ENCODE measurements at places on chromosomes 2 and 18. TPM values are rescaled to one million over a fixed set of nuclear protein-coding genes. Genes with fewer than 3 reads are reported as not detected.

DNA sequence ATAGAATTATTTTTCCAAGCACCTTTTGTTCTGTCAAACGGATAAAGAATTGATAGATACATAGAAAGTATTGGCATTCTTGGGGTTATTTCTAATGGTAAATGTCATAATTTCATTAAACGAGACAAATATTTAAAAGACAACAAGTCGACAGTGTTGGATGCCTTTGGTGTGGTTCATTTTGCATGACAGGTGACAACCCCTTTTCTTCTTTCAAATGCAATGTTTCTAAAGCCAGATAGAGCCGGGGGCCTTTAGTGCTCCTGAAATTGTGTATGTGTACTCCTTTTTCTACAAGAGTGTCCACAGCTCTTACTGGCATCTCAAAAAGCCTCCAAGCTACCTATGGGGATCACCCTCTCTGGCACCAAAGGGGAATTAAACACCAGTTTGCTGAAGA, 350.8 kb upstream of the ID2 start:
- no peak for DNase-seq

DNA sequence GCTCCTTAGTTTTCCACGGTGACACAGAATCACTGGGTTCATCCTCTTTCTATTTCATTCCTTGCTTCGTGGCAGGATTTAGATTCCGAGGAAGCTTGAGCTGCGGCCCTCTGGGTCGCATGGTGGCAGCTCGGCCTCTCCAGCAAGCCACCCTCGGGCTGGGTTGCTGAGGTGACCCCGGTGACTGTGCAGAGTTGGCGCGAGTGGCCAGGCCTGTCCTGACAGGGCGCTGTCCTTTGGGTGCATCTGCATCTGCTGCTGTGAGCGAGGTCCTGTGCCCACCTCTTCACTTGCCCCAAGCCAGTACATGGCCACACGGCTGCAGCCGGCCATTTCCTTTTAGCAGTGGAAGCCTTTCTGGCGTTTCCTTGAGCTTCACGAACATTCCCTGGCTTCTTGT, 21.8 kb downstream of the PRELID3A start:
- no peak for DNase-seq

DNA sequence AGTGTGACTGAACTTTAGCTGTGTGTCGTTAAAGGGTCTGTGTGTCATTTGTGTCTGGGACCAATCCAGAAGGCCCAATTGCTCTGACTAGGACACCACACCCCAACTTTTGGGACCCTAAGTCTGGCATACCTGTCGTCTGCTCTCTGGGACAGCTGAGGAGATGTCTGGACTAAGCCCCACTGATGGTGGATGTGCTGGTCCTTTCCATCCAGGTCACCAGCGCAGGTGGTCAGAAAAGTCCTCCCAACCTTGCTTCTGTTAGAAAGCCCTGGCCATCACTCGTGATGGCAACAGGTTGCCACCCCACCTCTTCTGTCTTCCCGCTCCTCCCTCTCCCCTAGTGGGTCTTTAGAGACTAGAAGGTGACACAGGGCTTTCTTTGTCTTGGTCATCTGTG, 37.6 kb upstream of the TWIST2 start:
- no peak for DNase-seq

- peak; percentile 90 for DNase-seq
Measured at GRCh38 chr18:76756531-76757253, 65.7 kb upstream of the ZNF236 start.

- no peak for DNase-seq
Measured at GRCh38 chr2:99836690-99837605, 305.4 kb downstream of the AFF3 start.

DNA sequence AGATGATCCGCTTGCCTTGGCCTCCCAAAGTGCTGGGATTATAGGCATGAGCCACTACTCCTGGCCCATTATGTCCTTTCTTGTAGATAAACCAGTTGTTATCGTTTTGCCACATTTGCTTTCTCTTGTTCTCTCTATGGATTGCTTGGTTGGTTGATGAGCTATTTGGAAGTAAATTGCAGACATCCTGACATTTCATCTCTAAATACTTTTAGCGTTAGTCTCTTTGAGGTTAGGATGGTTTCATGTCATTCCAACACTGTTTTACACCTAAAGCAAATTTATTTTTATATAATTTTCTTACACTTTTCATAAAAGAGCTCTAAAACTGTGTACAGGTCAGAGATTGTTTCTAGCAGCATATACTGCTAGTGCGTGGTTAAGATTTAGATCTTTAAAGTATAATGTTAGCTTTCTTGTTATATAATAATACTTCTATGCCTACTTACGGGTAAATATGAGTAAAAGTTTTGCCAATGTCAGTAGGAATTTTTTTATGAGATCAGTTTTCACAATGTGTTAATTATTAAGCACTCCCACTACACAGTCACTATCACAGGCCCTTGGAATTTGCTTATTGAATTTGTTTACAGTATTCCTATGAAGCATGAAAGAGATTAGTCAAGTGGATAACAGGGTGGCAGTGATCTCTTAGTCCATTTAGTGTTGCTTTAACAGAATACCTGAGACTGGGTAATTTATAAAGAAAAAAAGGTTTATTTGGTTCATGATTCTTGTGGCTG, 10.3 kb downstream of the POLI start:
- no peak for DNase-seq

DNA sequence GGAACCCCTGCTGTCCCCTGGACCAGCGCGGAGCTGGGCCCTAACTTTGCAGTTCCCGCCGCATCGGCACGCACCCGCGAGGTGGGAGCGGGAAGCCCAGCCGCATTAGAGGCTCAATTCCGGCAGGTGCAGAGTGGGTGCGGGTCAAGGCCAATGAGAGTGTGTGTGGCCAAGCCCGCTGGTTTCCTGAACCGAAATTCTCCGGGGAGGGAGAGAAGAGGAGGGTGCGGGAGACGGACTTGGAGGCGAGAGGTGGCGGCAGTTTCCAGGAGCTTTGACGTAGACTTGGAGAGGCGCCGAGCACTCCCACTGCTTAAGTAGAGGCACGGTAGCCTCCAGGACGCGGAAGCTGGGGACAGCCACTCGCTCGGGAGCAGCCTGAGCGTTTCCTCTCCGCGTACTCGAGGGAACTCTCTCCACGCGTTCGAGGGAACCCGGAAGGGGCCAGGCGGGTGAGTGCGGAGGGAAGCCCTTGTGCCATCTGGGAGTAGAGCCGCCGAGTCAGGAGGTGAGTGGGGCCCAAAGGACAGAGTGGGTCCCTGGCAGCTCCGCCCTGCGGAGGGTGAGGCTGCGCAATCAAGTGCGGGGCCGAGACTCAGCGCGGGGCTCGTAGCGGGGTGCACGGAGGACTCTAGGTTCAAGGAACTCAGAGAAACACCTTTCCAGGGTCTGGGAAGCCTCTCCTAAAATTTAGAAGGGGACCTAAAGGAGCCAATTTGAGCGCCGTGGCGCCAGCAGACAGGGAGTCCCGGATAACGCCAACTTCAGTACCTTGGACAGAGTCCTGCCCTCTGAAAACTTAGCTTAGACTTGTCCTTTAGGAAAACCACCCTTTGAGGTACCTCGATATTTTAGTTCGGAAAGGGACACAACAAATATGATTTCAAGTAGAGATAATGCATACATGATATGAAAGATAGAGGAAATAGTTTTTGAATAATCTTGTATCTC, at the start of gene FAM237A:
FAM237A (plus strand) TSS at position 413 of the 951 bp plus-strand sequence. CDS start 1,750 bp downstream, outside the sequence.
- no peak for DNase-seq

DNA sequence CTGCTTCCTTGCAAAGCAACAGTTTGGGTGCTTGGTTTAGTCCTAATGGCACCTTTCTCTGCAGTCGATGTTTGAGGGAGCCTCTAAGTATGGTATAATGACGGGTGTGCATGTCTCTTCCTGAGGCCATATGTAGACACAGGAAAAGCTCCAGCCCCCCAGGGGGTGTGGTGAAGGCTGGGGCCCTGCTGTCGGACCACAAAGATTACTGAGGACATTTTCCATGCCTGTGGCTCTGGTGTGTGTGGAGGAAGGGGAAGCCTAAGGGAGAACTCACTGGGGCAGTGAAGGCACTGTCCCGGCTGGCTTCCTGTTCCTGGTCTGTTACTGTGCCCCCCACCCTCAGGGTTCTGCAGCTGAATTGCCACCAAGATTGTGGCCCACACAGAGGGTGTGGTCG, 187.1 kb downstream of the FHOD3 start:
- DNase-seq = no peak

FAM124B gene
- total RNA-seq = 3.9 TPM

HOXD1 gene
- total RNA-seq = 0.27 TPM

CD8B2 gene
- 0.17 TPM for total RNA-seq

MLPH gene
- total RNA-seq = 37.9 TPM

IL1F10 gene
- 41.6 TPM for total RNA-seq

NPHP1 gene
- total RNA-seq = 2.1 TPM

TCF23 gene
- not detected for total RNA-seq

Data from lower leg skin (tissue), 4 donors.